ENCODE measurements at places on chromosomes 3 and 15. TPM values are rescaled to one million over a fixed set of nuclear protein-coding genes. Genes with fewer than 3 reads are reported as not detected.

FEZF2 gene
- not detected for total RNA-seq

DNA sequence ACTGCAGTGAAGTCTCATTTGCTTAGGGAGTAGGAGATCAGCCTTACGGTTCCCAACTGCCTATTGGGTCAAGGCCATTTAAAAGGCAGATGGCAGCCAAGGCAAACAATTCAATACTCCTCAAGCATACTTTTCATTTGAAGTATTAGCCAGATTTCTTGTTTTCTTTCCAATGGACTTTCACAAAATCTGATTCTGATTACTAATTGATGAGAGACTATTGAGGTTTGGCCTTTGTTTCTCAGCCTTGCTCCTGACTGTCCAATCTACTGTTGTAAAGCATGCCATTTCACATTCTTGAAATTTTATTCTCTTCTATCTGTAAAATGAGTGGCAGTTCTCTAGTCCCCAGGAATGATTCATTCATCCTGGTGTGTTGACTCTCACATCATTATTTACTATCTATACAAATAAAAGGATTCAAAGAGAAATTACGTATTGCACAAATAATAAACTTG, 166.2 kb upstream of the TGFBR2 start:
- no peak for DNase-seq
- H3K27ac ChIP-seq, result no peak overlapping the region
- H3K27me3 ChIP-seq, result no peaks in the 10 kb centered on the region
- H3K36me3 ChIP-seq, result no peaks in the 10 kb centered on the region
- peaks cover 9% of the 10 kb centered on the region for H3K4me1 ChIP-seq

- no peaks in the 10 kb centered on the region for H3K36me3 ChIP-seq
- no peaks in the 10 kb centered on the region for H3K27me3 ChIP-seq
- no peak overlapping the region for H3K4me3 ChIP-seq
- no peak for DNase-seq
- peaks cover 21% of the 10 kb centered on the region for H3K4me1 ChIP-seq
- no peak overlapping the region for H3K27ac ChIP-seq
Observed at GRCh38 chr15:73946046-73946721, 19.9 kb downstream of the LOXL1 start.

DNA sequence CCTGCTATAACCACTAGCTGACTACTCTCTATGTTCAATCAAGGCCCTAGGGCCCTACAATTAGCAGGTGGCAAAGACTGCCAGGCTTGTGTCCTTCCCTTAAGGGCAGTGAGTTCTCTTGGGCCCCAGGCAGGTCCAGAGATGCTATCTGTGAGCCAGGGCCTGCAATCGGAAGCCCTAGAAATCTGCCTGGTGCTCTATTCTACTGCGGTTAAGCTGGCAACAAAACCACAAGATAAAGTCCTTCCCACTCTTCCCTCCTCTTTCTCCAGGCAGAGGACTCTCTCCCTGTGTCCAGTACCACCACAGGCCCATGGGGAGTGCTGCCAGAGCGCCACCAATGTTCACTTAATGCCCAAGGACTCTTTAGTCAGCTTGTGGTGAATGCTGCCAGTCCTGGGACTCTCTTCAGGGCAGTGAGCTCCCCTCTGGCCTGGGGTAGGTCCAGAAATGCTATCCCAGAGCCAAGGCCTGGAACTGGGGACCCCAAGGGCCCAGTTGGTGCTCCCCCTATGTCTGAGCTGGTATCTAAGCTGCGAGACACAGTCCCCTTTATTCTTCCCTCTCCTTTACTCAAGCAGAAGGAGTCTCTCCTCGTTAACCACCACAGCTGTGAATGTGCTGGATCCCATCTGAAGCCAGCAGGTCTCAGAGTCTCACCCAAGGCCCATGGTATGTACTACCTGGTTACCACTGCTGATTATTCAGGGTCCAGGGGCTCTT, 34.7 kb downstream of the XXYLT1 start:
- H3K4me1 ChIP-seq, result peaks cover 15% of the 10 kb centered on the region
- DNase-seq, result no peak

CCR5 gene
- 2.5 TPM for total RNA-seq
